ENCODE measurements at places on chromosomes 2 and 18.

DNA sequence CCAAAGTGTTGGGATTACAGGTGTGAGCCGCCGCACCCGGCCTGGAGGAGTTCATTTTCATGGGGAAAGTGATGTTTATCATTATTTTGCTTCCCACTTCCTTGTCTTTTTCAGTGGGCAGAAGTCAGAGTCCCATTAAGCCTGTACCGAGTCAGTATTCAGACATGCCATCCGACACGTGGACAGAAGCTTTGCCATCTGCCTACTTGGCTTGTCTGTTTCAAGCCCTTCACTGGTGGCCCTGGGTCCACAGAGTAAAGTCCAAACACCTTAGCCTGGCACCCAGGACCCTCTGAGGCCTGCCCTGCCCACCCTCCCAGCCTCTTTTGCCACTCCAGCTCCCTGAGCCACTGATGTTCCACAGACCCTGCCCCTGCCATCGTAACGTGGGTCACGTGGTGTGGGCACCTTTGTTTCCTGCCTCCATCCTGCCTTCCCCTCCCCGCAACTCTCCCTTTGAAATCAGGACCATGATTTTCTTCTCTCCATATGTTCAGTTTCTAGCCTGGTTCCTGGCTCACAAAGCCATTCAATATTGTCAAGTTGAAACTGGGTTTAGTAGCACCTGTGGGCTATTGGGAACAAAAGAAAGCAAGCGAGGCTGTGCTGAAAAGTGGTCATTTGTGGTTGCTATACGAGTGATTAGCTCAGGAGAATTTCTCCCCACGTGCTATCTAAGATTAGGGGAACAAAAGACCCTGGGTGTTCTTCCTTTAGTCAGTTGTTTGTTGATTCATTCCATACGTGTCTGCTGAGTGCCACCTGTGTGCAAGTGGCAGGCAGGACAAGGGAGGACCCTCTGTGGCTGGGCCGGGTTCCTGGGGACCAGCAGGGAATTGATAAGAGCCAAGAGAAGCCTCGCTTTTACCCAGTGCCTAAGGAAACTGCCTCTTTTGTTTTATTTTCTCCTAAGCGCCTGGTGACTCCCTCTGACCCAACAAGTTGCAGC lies 5.1 kb upstream of the ODC1 start:
- DNase-seq = no peak

GRCh38 chr2:170887896-170888295 lies 41.2 kb upstream of the GORASP2 start:
- DNase-seq = no peak

DNA sequence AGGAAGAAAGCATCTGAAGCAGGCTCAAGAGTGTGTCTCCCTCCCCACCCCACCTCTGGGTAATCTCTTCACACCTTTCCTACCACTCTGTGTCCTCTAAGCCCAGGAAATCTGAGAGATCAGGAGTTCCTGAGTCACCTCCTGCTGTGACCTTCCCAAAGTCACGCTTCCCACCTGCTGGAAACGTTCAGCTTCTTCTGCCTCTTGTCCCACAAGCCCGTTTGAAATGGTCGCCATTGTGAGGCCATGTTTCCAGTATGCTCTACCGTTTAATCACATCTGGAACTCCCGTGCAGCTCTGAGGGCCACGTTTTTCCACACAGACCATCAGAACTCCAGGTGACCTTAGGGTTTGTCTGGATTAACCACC lies 25.9 kb downstream of the GREB1 start:
- no peak for DNase-seq

- DNase-seq = no peak
Observed at GRCh38 chr2:64757126-64757525, 103.4 kb upstream of the SERTAD2 start.

GRCh38 chr2:166647935-166648334 lies 153.9 kb upstream of the SCN7A start:
- no peak for DNase-seq

GRCh38 chr2:46500801-46501200 lies 21.4 kb downstream of the TMEM247 start:
- DNase-seq = no peak

DNA sequence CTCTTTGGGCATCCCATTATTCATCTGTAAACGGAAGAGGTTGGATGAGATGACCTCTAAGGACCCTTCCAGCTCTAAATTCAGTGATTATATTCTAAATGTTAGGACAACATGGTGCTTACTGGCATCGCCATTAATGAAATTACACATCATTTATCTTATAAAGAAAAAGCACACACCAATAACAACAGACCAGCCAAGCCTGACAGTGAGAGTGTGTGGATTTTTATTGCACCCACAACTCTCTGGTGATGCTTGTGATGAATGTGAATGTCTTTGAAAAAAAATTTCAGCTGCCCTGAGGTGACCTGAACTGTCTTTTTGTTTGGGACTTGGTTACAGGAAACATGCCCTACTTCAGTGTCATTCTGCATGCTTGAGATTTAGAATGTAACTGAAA lies 513.3 kb upstream of the NRP2 start:
- no peak for DNase-seq

GRCh38 chr18:14189858-14190257 lies 57.6 kb upstream of the ZNF519 start:
- no peak for DNase-seq

Data from activated naive CD4-positive, alpha-beta T cell (primary cell).